ENCODE measurements at places on chromosomes 3 and 15. TPM values are rescaled to one million over a fixed set of nuclear protein-coding genes. Genes with fewer than 3 reads are reported as not detected.

PTH1R gene
- 3.8 TPM for polyA plus RNA-seq

TNNC1 gene
- polyA plus RNA-seq: 1.6 TPM

NRROS gene
- 3.2 TPM for polyA plus RNA-seq

GPR62 gene
- 0.15 TPM for polyA plus RNA-seq

- no peak overlapping the region for H3K27ac ChIP-seq
- no peak for DNase-seq
- H3K36me3 ChIP-seq: no peaks in the 10 kb centered on the region
Measured at GRCh38 chr3:13853978-13854296, 25.9 kb downstream of the WNT7A start.

GRCh38 chr15:74315626-74316025 lies 51.8 kb downstream of the CYP11A1 start:
- no peak overlapping the region for H3K27ac ChIP-seq
- H3K36me3 ChIP-seq: no peaks in the 10 kb centered on the region
- no peaks in the 10 kb centered on the region for H3K27me3 ChIP-seq
- peaks cover 19% of the 10 kb centered on the region for H3K4me1 ChIP-seq
- no peak for DNase-seq

- no peaks in the 10 kb centered on the region for H3K36me3 ChIP-seq
- peak overlapping the region; percentile 91 for H3K27ac ChIP-seq
- peak; percentile 42 for DNase-seq
- H3K4me3 ChIP-seq: peak overlapping the region; percentile 89
- H3K27me3 ChIP-seq: no peaks in the 10 kb centered on the region
Measured at GRCh38 chr3:41198526-41198925, 779 bp upstream of the CTNNB1 start.

- no peak for DNase-seq
- H3K36me3 ChIP-seq: no peaks in the 10 kb centered on the region
- H3K4me3 ChIP-seq: no peak overlapping the region
- no peak overlapping the region for H3K27ac ChIP-seq
- H3K27me3 ChIP-seq: no peaks in the 10 kb centered on the region
Measured at GRCh38 chr3:171776411-171776810, 33.9 kb downstream of the PLD1 start.

DNA sequence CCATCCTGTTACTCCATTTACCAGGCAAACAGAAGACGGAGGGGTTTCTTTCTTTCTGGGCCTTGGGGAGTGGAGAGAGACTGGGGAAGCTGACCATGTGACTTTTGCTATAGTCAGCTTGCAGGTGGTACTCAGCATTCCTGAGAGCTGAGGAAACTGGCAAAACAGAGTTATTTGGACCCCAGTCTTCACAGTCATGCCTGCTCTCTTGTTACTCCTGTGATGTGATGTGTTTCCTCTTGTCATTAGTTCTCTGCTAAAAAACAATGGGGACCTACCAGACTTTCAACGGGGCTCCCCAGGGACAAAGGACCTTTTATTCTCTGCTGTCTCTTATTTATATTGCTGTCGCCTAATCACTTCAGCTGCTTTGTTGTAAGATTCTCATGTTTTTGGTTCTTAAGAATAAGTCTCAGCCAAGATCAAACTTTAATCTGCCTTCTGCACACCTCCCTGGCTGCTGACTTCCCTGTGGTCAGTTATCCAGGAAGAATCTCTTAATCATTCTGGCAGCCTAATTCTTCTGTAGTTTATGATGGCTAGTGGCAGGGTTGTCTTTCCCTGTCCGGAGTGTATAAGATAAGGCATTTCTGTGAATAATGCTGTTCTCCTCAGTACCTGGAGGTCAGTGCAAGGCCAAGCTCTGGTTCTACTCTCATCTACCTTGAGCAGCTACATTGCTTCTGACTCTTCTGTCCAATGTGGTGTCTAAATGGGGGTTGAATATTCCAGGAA lies 8.8 kb downstream of the STARD9 start:
- H3K36me3 ChIP-seq: no peaks in the 10 kb centered on the region
- no peak overlapping the region for H3K4me3 ChIP-seq
- no peak overlapping the region for H3K27ac ChIP-seq
- no peak for DNase-seq
- H3K4me1 ChIP-seq: peaks cover 16% of the 10 kb centered on the region

GRCh38 chr3:145716519-145716918 lies 444.5 kb downstream of the PLOD2 start:
- H3K4me1 ChIP-seq: no peaks in the 10 kb centered on the region
- no peak overlapping the region for H3K4me3 ChIP-seq
- DNase-seq: no peak

GRCh38 chr3:36211652-36211999 lies 168.7 kb upstream of the STAC start:
- H3K36me3 ChIP-seq: no peaks in the 10 kb centered on the region
- H3K4me1 ChIP-seq: no peaks in the 10 kb centered on the region
- no peak overlapping the region for H3K4me3 ChIP-seq
- DNase-seq: no peak

DNA sequence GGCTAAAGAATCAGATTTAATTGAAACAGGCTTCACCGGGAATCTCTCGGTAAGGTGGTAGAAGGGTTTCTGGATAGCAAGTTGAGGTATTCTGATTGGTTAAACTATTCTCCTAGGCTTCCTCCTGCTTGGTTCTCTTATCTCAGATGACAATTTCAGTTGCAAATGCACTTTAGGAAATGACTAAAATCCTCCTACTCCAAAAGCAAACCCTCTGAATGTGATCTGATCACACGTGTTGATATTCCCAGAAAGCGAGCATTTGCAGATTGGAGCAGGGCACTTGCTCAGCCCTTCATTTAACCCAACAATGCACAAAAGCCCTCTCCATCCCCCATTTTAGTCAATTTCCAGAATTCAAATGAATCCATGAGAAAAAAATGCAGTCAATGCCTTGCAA lies 55.6 kb upstream of the ICE2 start:
- no peaks in the 10 kb centered on the region for H3K36me3 ChIP-seq
- DNase-seq: no peak
- H3K4me3 ChIP-seq: no peak overlapping the region
- H3K27ac ChIP-seq: no peak overlapping the region

DNA sequence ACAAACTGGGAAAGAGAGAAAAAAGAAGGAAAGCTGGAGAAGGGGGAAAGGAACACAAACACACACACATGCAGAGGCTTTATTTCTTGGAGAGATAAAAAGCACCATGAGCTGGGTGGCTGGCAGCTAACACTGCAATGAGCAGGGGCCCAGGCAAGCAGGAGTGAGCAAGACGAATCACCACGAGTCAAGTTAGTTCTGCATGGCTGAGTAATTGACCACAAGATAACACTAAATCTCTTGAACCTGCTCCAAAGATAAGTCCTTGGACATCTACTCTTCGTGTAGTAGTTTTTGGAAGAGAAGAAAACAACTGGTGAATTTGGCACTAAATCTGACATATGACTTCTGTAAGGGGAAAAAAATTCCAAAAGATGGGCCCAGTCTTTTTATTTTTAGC lies 100.9 kb downstream of the MYO5A start:
- no peaks in the 10 kb centered on the region for H3K27me3 ChIP-seq
- no peak overlapping the region for H3K27ac ChIP-seq
- peak; percentile 25 for DNase-seq
- no peaks in the 10 kb centered on the region for H3K4me1 ChIP-seq
- no peaks in the 10 kb centered on the region for H3K36me3 ChIP-seq

- H3K4me1 ChIP-seq: no peaks in the 10 kb centered on the region
- no peak for DNase-seq
- H3K27me3 ChIP-seq: no peaks in the 10 kb centered on the region
- no peaks in the 10 kb centered on the region for H3K36me3 ChIP-seq
- H3K27ac ChIP-seq: no peak overlapping the region
Measured at GRCh38 chr3:188673646-188674186, 498.1 kb upstream of the TPRG1 start.

- H3K27me3 ChIP-seq: no peaks in the 10 kb centered on the region
- DNase-seq: no peak
- H3K4me3 ChIP-seq: no peak overlapping the region
- no peaks in the 10 kb centered on the region for H3K36me3 ChIP-seq
Measured at GRCh38 chr15:71057581-71057980, 57.7 kb upstream of the THSD4 start.

Data from ovary (tissue), 10 donors.